ENCODE measurements at places on chromosomes 5 and 9.

DNA sequence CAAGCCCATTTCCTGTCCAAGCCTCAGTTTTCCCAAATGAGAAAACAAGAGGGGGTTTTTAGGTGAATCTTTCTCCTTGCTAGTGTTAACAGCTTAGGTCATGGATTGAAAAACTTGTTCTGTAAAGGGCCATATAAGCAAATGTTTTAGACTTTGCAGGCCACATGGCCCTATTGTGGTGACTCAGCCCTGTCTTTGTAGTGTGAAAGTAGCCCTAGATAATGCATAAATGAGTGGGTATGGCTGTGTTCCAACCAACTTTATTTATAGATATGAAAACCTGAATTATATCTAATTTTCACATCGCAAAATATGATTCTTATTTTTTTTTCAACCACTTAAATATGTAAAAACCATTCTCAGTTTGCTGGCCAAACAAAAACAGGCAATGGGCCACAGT, 6.9 kb upstream of the BARX1 start:
- DNase-seq = no peak

- no peak for DNase-seq
These were observed 76.8 kb downstream of the PTPN3 start for GRCh38 chr9:109421026-109421970.

- DNase-seq = no peak
These were observed 3.9 kb downstream of the QRFP start for GRCh38 chr9:130892477-130893304.

DNA sequence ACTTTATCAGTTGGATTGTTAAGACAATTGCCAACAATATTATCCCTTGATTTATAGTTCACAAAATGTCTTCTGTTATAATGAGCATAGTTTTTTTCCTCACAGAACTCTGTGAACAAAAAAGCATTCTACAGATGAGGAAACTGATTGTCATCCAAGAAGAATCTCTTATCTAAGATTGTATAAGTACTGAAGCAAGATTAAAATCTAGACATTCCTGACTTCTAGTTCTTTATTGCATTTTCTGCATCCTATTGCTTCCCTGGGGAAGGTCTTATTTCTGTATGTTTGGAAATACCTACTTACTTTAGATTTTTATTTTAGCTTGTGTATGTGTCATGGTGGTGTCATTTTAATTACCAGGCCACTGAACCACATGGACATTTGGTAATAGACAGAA, 884.9 kb upstream of the WWC1 start:
- DNase-seq = no peak

DNA sequence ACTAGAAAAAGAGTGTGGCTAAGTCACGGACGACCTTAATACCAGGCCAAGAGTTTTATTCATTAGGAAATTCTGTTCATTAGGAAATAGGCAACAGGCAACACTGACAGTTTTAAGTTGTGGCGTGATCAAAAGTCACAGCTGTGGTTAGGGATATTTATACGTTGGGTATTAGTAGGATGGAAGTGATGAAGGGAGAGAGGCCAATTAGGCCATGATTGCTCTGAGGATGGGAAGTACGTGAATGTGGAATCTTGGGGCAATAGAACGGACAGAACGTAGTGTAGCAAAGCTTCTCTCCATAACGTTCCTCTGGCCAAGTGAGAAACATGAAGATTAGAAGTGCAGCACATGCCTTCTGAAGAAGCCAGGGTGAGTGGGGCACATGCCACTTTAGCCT, 290.1 kb upstream of the ZNF608 start:
- no peak for DNase-seq

- no peak for DNase-seq
These were observed 96.6 kb downstream of the DPYSL3 start for GRCh38 chr5:147413266-147413665.

- no peak for DNase-seq
These were observed 323.9 kb downstream of the MTRR start for GRCh38 chr5:8192840-8193239.

DNA sequence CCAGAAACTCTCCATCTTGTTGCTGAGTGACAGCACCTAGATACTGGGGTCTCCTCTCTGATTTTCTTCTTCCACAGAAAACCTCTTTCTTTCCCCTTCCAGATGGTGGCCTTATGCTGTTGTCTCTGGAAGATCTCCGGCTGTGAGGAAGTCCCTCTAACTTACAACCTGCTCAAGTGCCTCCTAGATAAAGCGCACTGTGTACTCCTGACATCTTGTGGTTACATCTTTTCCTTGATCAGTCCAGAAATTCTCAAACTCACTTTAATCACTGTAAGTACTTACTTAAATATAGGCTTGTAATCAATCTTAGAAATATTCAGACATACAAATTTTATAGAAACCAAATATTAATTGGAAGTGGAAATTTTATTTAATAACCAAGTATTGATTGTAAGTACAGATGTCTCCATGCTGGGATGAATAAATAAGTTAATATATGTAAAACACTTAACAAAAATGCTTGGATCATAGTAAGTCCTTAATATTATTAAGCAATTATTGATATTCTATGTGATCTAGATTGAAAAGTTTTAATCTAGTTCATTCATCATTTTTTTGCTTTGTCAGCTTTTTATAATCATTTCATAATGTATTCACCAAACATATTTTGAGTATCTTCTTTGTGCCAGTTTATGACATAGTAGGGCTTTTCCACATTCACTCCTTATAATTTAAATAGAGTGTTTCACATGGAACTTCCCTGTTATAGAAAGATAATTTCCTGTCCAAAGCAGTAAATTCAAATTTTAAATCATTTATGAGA, 1381.4 kb upstream of the CDH6 start:
- DNase-seq = no peak

DNA sequence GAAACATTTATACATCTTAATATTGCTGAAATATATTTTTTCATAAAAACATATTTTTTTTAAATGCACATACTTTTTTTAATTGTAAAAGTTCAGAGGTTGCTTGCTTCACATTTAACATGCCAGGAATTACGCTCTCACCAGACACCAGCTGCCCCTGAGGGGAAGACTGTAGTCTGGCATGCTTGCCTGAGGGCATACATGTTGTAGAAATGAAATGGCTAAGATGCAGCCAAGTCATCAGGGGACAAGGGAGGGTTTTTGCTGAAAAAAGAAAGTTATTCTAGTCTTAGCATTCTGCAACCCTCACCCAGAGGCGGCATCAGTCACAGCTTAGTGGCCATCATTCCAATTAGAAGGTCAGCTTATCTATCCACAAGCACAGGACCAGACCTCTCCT, 426.7 kb upstream of the FTMT start:
- no peak for DNase-seq

Data from esophagus squamous epithelium (tissue), 5 donors.